ENCODE measurements at places on chromosomes 4 and X.

DNA sequence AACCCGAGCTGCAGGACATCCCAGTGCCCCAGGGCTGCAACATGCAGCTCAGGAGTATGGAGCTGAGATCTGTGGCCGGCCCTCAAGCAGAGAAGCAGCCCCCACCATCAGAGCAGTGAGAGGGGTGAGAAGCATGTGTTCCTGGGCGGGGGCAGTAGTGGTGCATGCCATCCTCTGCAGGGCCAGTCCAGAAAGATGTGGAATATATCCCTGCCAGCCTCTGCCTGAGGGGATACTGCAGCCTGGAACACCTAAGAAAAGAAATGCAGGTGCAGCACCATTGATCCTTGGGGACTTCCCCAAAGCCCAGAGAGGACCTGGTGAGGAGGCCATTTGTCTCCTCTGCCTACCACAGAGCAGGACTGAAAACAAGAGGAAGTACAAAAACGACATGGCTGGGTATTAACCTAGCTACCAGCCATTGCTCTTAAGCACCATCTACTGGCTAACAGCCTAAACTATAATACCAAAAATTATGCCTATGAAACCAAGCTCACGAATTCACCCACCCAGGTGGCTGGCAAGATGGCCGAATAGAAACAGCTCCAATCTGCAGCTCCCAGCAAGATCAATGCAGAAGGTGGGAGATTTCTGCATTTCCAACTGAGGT lies 158.8 kb downstream of the ADGRA3 start:
- no peaks in the 10 kb centered on the region for H3K27me3 ChIP-seq
- no peaks in the 10 kb centered on the region for H3K36me3 ChIP-seq
- H3K4me1 ChIP-seq: no peaks in the 10 kb centered on the region
- no peak overlapping the region for H3K27ac ChIP-seq

- no peaks in the 10 kb centered on the region for H3K36me3 ChIP-seq
- no peak overlapping the region for H3K4me3 ChIP-seq
- H3K27me3 ChIP-seq: no peaks in the 10 kb centered on the region
- no peak for DNase-seq
- no peaks in the 10 kb centered on the region for H3K4me1 ChIP-seq
These were observed 36.3 kb downstream of the ATXN3L start for GRCh38 chrX:13283512-13283911.

DNA sequence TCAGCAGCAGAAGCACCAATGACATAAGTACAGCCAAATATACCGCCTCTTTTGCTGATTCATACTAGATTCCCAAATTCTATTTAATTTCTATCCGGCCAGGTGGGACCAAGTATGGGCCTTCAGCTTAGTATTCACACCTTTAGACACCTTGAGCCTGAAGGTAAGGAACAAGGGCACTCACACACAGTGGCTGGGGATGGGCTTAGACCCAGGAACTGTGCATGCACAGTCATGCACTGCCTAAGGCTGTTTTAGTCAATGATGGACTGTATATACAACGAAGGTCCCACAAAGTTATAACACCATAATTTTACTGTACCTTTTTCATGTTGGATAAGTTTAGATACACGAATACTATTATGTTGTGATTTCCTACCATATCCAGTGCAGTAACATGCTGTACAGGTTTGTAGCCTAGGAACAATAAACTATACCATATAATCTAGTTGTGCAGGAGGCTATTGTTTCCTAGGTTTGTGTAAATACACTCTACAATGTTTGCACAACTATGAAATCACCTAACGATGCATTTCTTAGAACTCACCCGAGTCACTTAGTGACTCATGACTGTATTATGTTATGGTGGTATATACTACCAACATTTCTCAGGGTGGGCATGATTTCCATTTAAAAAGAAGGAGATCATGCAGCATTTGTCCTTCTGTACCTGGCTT lies 9.7 kb upstream of the CLNK start:
- no peak for DNase-seq
- H3K27ac ChIP-seq: no peak overlapping the region
- no peaks in the 10 kb centered on the region for H3K27me3 ChIP-seq
- no peaks in the 10 kb centered on the region for H3K36me3 ChIP-seq
- no peaks in the 10 kb centered on the region for H3K4me1 ChIP-seq

GRCh38 chrX:15834827-15835595 lies 19.6 kb downstream of the AP1S2 start:
- DNase-seq: no peak
- peaks cover 21% of the 10 kb centered on the region for H3K4me1 ChIP-seq
- H3K27me3 ChIP-seq: no peaks in the 10 kb centered on the region

GRCh38 chr4:106569146-106570031 lies 200.8 kb upstream of the GIMD1 start:
- DNase-seq: no peak
- no peak overlapping the region for H3K27ac ChIP-seq
- no peaks in the 10 kb centered on the region for H3K27me3 ChIP-seq
- H3K4me1 ChIP-seq: no peaks in the 10 kb centered on the region
- no peaks in the 10 kb centered on the region for H3K36me3 ChIP-seq
- no peak overlapping the region for H3K4me3 ChIP-seq

DNA sequence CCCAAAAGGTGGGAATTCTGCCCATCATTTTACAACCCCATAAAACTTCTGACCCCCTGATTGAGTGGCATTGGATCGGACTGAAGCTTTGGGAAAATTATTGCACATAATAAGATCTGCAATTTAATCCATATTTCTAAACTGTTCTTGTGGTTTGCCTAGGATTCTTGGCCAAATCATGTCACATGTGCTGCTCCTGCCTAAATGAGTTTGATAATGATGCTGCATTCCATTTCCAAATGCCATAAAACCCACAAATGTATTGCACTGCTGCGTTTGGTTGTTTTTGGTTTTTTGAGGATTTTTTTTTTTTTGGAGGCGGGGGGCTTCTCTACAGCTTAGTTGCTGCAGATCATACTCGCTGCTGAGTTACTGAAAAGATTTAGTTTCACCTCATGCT lies 153.6 kb downstream of the QDPR start:
- H3K4me3 ChIP-seq: no peak overlapping the region
- no peak for DNase-seq
- H3K36me3 ChIP-seq: no peaks in the 10 kb centered on the region

Measured in left ventricle myocardium inferior (tissue), 1 donor.